Right ventricle myocardium inferior (tissue), 1 donor: ENCODE measurements at places on chromosomes 5 and 9. TPM values are rescaled to one million over a fixed set of nuclear protein-coding genes. Genes with fewer than 3 reads are reported as not detected.

- no peak for DNase-seq
Observed at GRCh38 chr5:36436306-36436705, 134.6 kb upstream of the RANBP3L start.

GRCh38 chr9:8859416-8859815 lies 1059.8 kb upstream of the DMAC1 start:
- no peak for DNase-seq

GRCh38 chr5:54754420-54754819 lies 231.0 kb downstream of the ESM1 start:
- DNase-seq = no peak

GRCh38 chr5:175853573-175854230 lies 17.7 kb upstream of the CPLX2 start:
- peak; percentile 81 for DNase-seq

DNA sequence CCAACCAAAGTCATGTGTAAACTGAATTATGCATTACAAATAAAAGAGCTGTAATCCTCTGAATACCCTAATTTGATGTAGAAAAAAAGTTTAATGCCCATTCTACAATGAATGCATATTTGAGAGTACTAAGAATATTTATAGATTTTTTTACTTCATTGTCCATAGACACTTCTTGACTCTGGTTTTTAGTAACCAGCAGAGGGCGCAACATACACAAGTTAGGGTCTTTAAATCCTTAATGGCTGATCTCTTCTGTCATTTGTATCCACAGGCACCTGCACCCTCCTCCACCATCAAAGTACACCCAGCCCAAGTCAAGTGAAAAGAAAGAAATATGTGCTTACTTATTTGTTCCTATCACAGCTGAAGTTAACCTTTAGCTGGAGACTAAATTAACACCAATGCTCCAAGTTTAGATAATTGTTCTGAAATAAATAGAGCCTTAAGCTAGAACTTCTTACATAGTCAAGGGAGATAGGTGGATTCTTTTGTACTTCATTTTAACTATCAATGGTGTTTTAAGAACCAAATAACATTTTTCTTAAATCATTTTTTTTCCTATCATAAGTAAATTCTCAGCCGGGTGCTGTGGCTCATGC lies 524.2 kb upstream of the DAB2 start:
- DNase-seq = no peak

DNA sequence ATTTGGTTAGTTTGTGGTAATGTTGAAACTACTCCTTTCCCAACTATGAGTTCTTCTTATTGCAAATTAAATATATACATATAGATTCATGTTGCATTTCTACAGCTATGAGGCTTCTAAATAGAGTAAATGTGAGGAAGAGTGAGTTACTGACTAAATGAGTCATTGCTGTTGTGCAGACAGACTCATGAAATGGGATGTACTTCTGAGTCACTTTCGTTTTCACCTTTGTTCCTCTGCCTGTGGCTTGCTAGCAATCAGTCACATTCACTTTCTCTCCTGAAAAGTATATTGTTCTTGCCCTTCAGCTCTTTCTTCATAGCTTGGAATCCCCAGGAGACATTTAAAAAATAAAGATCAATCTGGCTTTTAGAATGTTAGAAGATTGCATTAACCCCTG lies 295.5 kb upstream of the SMC2 start:
- no peak for DNase-seq

DNA sequence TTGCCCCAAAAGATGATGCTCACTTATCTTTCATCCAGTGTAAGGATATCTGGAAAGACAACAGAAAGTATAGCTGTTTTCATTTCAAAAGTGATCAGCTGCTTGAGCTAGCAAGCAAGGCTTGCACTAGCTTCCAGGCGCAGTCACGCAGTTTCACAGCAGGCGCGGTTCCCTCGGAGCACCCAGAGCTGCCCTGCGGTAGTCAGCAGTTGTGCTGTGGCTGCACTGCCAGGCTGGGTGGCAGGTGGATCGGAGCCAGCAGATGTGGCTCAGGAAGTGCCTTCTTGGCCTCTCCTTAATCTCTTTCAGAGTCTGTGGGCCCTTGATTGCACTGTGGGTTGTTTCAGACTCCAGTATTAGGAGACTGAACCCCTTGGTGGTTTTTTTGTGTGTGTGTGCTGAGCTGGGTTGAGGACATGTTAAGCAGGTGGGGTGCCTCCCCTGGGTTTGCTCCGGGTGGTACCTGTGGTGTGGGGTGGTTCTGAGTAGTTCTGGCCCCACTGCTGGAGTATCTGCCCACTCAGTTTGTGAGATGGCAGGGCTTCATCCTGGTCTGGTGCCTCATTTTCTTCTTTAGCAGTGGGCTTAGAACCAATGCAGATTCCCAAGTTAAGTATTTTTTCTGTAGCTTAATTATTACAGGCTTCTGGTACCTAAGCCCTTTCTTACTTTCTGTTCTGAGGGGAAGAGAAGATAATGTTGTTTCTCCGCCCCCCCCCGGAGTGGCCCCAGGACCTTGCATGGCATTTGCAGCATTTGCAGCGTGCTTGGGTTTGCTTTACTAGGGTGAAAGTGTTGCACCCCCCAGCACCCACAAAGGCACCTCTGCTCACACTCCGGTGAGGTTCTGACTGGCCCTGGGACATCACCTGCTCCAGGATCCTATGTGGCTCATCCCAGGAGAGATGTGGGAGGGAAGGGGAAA lies 16.4 kb downstream of the TENT4A start:
- no peak for DNase-seq

DNA sequence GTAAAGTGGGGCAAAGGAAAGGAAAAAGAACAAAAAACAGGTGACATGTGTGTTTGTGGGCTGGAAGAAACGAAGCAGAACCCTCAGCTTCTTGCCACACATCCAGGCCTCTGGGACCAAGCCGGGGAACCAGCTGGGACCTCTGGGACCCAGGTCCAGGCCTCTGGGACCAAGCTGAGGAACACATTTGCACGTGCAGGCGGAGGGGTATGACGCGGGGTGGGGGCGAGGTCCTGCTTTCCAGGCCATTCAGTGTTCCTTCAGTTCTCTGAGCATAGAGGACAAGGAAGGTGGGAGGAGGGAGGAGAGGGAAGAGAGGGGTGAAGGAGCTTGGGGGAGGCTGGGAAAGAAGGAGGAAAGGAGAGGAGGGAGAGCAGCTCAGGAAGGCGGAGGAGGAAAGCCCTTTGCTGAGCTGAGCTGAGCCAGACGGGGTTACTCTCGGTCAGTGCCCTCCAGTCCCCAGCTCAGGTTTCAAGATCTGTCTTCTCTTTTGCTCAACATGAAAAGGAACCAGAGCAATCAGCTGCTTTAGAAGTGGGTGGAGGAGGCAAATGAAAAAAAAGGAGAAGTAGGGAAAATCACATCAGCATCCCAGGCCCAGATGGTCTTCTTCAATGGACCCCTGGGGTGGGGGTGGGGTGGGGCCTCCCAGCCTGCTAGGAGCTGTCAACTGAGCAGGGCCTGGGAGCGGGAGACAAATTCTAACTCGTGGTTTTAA lies 59.1 kb downstream of the ABCA1 start:
- peak; percentile 78 for DNase-seq

GRCh38 chr5:107296572-107296971 lies 374.2 kb downstream of the EFNA5 start:
- DNase-seq = no peak

DNA sequence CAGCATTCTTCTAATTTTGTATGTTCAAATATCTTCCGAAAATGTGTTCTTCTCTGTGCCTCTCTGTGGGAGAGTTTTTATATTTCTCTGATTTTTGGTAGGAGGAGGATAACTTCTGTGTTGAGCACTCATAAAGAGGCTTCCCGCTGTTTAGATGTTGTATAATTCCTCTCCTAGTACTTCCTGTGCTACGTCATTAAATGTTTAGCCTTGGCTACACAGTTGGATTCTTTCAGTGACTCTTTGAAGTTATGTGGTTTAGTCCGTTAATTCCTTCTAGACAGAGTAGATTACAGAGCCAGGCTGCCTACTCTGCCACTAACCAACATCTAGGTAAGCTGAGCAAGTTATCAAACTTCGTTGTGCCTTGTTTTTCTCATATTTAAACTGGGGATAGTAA lies 302.6 kb downstream of the OSTF1 start:
- no peak for DNase-seq

- DNase-seq = no peak
Observed at GRCh38 chr5:17203329-17204132, 13.9 kb upstream of the BASP1 start.

GRCh38 chr5:172172912-172173563 lies 15.0 kb downstream of the STK10 start:
- peak; percentile 80 for DNase-seq

DNA sequence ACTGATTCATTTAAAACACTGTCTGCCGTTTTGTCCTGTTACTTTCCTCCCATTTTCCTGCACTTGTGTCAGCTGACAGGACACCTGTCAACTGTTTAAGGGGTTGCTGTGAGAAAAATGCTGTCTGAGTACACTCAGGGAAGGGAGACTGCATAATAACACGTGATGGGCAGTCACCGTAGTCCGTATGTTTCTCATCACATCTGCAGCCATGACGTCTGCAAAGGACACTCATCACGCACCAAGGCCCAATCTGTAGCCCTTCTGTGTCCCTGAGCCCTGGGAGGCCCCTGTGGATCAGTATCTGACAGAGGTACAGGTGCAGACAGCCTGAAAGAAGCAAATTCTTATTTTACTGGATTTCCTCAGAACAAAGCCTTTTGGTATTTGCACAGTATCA lies 396.3 kb downstream of the YTHDC2 start:
- DNase-seq = no peak

Gene GPR21
- 0.49 TPM for total RNA-seq

Gene ZNG1A
- total RNA-seq = 13.2 TPM

Gene AGPAT2
- total RNA-seq = 57.9 TPM

Gene ADRA1B
- 2.7 TPM for total RNA-seq

Gene HAVCR2
- 3.5 TPM for total RNA-seq
